ENCODE measurements at places on chromosomes 5 and 9.

GRCh38 chr9:130029223-130029973 lies 13.6 kb downstream of the FNBP1 start:
- peak; percentile 69 for DNase-seq

DNA sequence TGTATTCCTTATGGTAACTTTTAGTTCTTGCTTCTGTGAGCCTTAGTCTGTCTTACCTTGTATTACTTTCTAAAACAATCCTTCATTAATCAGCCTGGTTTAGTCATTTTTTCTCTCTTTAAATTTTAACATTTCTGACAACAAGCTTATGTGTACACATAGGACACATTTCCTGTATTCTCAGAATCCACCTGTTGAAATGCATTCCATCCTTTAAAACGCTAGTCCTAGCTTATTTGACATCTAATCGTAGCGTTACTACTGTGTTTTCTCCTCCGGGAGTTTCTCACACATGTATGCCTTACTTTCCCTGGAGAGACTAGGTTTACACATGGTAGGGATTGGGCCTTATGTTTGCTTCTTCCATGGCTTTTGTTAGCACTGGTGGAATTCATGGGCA lies 3.8 kb downstream of the TARS1 start:
- DNase-seq = no peak

DNA sequence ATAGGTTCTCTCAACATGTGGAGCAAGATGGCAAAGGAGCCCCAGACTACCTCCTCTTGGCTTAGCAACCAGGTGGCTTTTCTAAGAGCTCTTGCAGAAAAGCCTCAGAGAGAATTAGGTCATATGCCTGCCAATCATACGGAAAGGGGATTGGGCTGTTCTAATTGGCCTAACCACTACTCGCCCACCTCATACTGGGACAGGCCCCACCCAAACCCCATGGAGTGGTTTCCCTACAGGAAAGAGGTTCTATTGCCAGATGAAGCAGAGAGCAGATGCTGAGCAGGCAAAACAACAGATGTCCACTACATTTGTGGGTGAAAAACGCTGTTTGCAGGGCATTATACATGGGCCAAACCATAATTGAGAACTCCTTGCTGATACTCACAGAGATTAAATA lies 29.0 kb downstream of the ABLIM3 start:
- no peak for DNase-seq

GRCh38 chr9:128164307-128164885 lies 4.3 kb downstream of the BBLN start:
- no peak for DNase-seq

- no peak for DNase-seq
These were observed 26.4 kb downstream of the LPCAT1 start for GRCh38 chr5:1497242-1497777.

DNA sequence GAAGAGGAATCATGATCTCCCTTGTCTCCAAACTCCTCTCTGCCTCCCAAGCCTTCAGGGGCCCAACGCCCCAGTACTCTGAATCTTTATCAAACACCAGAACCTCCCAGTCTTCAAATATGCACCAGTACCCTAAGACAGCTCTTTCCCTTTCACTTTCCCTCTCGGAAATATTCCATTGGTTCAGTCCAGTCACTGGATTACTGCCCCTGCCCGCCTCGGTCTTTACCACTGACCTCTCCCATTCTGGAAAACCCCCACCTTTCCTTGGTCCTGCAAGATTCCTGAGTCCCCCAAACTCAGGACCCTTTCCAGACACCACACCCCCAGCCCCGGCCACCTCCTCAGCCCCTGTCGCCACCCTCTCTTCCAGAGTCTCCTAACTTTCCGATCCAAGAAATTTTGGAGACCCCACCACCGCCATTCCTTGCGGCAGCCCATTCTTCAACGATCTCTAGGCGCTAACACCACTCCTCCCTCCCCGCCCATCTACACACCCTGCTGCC lies 674 bp downstream of the C5orf15 start:
- DNase-seq = no peak

- no peak for DNase-seq
These were observed 18.5 kb upstream of the RORB start for GRCh38 chr9:74478606-74479005.

DNA sequence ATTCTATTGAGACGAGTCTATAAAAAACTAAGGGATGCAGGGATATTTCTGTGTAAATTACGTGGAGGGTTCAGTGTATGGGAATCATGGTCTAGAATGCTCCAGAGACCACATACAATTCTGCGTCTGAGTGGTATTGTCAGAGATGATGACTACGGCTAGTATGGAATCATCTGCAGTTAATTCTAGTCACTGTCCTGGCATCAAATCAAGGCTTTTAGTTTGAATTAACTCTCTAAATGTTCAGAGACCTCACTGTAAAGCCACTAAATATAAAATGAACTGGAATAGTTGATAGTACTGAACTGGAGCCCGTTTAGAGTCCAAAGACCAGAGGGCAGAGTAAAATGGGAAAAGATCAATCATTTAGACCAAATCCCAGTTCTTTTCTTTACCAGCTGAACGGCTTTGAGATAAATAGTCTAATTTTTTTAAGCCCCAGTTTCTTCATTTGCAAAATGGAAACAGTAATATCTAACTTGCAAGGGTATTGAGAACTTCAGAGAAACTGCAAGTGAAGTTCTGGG lies 599.8 kb downstream of the EBF1 start:
- DNase-seq = no peak

DNA sequence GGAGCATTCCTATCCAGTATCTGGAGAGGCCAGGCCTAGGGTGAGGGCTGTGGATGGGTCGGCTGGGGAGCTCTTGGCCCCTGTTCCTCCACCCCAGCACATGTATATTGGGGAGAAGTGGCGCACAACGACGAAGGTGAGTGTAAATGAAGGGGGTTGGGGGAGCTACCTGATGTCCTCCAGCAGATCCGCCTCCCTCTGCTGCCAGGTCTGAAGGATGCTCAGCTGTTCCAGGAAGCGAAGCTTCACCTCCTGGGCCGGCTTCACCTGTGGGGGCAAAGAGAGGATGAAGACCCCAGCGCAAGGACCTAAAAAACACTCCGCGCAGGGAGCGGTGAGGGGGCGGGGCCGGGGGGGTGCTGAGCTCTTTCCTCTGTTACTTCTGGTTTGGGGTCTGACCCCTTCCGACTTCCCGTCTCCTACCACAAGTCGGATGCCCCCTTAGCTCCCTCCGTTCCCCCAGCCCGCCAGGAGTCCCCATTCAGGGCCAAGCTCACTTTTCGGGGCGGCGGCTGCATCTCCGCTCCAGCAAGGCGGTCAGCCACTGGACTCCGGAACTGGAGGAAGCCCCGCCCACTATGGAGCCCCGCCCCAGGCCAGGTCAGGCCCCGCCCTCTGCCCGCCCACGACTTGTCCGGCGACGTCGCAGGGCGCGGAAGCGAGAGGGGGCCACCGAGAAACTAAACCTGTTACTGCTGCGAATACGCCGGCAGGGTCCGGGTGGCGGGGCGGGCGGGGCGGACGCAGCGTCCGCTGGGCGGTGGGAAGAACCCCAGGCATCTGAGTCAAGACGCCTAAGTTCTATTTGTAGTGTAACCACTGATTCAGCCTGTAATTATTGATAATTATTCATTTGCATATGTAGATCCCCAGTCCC lies at the start of gene FCHSD1:
FCHSD1 (minus strand) TSS at position 568 of the 877 bp plus-strand sequence; CDS start at position 518, 50 bp downstream.
- DNase-seq = peak; percentile 85

DNA sequence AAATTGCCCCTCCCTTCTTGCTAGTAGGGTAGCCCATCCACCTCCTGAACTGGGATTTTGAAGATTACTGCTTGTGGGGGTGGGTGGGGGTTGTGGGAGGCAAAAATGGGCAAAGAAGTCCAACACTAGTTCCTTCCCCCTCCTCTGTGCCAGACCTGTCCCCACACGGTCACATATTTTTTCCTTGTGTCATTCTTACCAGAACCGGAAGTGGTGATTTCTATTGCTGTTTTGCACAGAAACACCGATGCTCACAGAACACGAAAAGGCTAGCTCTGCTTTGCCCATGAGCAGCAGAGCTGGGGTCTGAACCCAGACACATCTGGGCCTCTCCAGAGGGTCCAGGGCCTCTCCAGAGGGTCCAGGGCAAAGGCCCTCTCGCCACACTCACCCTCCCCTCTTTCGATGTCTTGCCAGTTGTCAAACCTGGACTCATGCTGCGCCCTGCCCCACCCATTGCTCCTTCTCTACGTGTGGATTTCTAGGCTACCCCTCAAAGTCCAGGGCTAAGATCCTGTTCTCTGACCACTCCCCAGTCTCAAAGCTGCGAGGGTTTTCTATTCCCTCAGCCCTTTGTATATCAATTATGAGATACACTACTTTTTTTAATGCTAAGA lies 264.4 kb upstream of the MSX2 start:
- DNase-seq = no peak

Data from activated CD4-positive, alpha-beta T cell treated with anti-CD3 and anti-CD28 coated beads for 48 hours (primary cell).